ENCODE measurements at places on chromosomes 16 and 17.
A peak's percentile ranks its signal among the peaks of the same experiment; 100 is the strongest.

GRCh38 chr16:25007284-25007984 is 7.7 kb downstream of the ARHGAP17 start:
- DNase-seq = no peak

- peak; percentile 66 for DNase-seq
Observed at GRCh38 chr17:78378225-78379130, at the start of gene PGS1. TSS of gene PGS1 (plus strand) at chr17:78378649. CDS start at chr17:78378666, 17 bp downstream.

- DNase-seq = no peak
Observed at GRCh38 chr16:77937473-77938149, 84.7 kb upstream of the CLEC3A start.

DNA sequence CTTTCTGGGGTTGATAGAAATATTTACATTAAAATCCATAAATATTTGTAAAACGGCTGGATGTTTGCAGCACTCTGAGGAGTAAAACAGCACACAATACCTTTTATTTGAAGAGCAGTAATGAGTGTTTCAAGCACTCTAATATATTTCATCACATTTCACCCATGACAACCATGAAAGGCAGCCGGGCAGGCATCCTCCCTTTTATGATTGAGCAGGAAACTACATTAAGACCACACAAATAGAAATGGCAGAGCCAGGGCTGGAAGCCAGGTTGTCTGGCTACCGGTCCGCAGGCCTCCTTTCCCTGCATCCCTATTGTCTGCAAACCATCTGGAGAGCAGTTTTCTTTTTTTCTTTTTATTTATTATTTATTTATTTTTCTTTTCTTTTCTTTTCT is 23.1 kb upstream of the GPRC5C start:
- no peak for DNase-seq

GRCh38 chr17:45364531-45365390 is 47.9 kb upstream of the MAP3K14 start:
- DNase-seq = no peak
